Activated CD4-positive, alpha-beta T cell treated with anti-CD3 and anti-CD28 coated beads, Interleukin-2, amount 10 ng/mL, durations not matched to agents 7 days and 5 days (primary cell): ENCODE measurements at places on chromosomes 6 and 20.

- DNase-seq, result no peak
Measured at GRCh38 chr6:91486200-91486599, 899.3 kb upstream of the MAP3K7 start.

- no peak for DNase-seq
Measured at GRCh38 chr6:92967362-92967761, 452.0 kb downstream of the EPHA7 start.

- DNase-seq, result no peak
Measured at GRCh38 chr20:56722042-56722441, 92.9 kb downstream of the TFAP2C start.

- DNase-seq, result no peak
Measured at GRCh38 chr6:46484081-46484820, 7.0 kb downstream of the RCAN2 start.

DNA sequence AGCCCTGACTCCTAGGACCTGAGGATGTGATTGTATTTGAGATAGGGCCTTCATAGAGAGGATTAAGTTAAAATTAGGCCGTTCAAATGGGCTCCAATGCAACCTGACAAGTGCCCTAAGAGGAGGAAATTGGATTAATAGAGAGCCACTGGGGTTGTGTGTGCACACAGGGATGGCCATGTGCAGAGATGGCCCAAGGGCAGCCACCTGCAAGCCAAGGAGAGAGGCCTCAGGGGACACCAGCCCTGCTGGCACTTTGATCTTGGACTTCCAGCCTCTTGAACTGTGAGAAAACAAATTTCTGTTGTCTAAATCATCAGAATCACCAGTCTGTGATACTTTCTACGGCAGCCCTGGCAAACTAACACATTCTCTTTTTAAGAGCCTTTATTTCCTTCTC lies 598.8 kb downstream of the UTRN start:
- no peak for DNase-seq

DNA sequence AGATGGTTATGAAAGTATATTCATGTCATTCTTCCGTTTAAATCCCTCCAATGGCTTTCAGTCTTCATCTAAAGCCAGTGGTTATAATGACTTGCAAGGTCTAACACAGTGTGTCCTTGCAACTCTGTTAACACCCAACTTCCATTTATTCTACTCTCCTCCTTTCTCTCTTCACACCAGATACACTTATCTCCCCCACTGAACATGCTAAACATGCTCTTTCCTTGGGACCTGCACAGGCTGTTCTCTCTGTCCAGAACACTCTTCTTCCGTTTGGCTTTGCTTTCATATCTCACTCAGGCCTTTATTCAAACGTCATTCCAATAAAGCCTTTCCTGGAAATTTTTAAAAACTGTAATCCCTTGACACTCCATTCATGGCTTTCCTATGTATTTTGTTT lies 91.5 kb downstream of the EPHA7 start:
- no peak for DNase-seq

- DNase-seq, result peak; percentile 8
Measured at GRCh38 chr6:125749865-125750691, 646 bp downstream of the HEY2 start.

- peak; percentile 46 for DNase-seq
Measured at GRCh38 chr6:107704347-107705013, 119.6 kb downstream of the SCML4 start.

- peak; percentile 22 for DNase-seq
Measured at GRCh38 chr6:90369024-90369519, 72.4 kb upstream of the BACH2 start.

DNA sequence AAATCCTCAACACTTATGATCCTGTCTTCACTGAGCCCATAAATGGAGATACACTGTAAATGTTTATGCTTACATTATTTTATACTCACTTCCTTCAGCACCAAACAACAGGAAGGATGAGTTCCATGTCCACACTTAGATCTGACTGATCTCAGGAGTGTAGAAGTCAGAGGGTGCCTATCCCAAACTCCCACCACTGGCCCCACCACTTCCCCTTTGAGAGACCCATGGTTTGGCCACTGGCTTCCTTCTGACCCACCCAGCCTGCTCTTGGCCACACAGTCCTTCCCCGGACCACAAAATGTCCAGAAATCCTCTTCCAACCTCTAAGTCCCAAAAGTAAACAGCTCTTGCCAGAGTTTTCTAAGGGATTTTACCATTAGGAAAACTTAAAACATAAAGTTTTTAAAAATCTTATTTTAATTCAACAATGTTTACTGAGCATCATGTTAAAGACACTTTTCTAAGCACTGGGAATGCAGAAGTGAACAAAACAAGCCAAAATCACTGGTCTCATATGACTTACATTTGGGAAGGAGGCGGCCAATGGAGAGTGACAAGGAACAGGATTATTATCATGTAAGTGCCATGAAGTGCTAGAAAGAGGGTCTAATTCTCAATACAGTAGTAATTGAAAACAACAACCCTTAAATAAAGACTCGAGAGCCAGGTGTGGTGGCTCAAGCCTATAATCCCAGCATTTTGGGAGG lies 103.8 kb downstream of the NRSN1 start:
- no peak for DNase-seq

DNA sequence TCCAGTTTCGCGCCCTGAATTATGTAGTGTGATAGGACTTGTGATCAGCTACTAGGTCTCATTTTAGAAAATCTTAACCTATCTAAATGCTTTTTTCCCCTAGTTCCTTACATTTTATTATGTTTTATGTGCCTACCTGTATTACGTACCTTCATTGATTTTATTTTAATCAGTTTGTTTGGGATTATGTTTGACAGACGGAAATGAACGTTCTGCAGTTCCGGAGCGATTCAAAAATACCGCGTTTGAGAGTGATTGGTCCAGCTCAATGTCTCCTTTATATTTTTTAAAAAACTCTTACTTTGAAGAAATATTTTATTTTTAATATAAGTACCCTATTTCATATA lies 114.3 kb upstream of the BTN3A2 start:
- peak; percentile 67 for DNase-seq

- no peak for DNase-seq
Measured at GRCh38 chr6:95546148-95546547, 31.2 kb upstream of the MANEA start.

GRCh38 chr6:78829407-78829806 lies 37.9 kb upstream of the IRAK1BP1 start:
- DNase-seq, result no peak

DNA sequence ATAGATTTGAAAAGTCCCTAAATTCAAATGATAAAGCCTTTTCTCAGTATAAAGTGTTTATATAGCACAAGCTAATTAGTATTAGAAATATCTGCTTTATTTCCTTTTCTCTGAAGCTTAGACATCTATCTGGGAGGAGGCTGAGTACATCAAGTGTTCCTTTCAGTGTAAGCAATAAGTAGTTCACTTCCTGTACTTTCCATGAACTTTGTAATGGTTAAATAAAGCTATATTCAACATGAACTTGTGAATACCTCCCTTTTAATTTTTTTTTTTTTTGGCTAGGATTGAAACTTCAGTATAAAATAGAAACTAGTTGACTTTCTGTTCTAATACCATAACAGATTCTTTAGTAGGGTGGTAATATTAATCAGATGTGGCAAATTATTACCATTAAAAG lies 190.9 kb downstream of the CENPW start:
- DNase-seq, result no peak

DNA sequence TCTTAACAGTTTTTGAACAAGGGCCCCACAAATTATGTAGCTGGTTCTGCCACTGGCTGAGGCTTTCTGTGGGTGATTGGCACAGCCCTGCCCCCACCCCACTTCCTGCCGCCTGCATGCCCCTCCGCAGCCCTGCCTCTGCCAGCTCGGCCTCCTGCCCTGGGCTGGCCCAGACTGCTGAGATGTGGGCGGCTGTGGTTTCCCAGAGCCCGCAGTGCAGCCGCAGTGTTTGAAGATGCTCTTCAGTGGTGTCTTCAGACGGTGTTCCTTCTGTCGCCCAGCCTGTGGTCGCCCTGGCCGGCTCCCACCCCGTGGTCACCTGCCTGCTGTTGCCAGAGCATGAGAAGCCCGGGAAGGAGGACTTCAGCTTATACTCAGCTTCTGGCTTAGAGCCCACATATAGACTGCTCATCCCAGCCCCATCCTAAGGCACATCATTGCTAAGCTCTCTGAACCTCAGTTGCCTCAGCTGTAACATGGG lies 154.3 kb downstream of the VEGFA start:
- DNase-seq, result peak; percentile 62

- DNase-seq, result no peak
Measured at GRCh38 chr6:85672050-85672449, 29.4 kb upstream of the SYNCRIP start.

DNA sequence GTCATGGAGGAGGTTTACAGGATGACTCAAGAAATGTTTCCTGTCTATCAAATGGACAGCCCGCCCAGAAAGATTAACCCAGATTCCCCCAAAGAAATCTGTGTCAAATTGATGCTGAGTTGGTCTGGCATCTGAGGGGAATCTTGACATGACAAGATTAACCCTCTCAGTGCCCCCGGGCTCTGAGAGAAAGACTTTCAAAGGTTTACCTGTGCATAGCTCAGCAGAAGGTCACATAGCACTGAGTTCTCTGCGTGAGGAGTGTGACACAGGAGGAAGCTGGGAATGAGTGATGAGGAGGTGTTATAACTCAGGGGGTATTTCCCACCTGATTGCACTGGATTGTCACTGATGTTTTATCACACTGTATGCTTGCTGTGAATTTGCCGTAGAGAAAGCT lies 601.2 kb downstream of the DHX35 start:
- no peak for DNase-seq

DNA sequence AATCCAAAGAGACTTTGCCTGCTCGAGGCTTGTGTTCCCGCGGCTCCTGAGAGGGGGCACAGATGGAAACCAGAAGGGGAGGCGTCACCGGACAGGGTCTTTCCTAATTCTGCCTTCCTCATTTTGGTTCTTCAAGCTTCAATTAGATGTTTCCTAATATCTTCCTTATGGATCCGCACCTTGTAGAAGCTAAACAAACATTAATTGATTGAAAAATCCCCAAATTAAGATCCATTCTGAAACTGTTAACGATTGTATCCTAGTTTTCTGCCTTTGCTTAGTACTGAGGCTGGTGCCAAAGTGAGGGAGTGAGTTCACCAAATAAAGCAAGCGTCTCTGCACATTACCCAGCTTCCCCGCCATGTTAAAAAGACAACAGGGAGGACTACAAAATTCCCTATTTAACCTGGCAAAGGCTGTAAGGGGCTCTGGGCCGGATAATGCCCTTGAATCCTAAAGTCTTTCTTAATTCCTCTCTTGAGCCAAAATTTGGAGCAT lies 123.2 kb downstream of the GPX5 start:
- DNase-seq, result no peak

- no peak for DNase-seq
Measured at GRCh38 chr20:9329355-9330101, 184.9 kb upstream of the LAMP5 start.

DNA sequence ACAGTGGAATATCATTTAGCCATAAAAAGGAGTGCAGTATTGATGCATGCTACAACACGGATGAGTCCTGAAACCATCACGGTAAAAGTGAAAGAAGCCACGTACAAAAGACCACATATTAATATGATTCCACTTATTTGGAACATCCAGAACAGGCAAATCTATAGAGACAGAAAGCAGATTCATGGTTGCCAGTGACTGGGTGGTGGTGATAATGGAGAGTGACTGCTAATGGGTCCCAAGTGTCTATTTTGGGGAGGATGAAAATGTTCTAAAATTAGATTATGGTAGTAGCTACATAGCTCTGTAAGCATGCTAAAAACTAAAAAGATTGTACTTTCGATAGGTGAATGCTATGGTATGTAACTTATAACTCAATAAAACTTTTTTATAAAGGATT lies 18.4 kb upstream of the CCND3 start:
- DNase-seq, result no peak

DNA sequence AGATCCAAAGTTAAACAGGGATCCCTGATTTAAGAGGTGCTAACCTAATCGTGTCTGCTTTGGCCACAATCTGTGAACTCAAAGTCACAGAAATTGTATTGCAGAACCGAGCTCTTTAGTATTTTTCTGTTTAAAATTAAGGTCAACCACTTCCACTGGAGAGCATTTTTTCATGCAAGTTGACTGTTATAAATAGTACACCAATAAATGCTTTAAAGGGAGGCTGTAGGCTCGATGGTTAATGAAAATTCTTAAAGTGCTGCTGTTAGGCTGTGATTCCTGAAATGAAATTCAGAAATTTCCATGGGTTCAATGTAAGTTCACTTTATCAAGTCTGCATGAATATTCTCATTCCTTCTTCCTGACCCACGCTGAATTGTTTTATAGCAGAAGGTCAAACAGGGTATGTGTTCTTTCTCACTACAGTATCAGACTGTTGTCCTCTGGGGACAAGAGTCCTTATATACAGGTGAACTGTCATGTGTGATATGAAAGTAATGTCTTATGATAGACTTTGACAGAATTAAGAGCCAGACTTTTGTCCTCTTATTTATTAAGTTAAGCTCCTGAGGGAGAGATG lies 92.5 kb upstream of the HDGFL1 start:
- no peak for DNase-seq

DNA sequence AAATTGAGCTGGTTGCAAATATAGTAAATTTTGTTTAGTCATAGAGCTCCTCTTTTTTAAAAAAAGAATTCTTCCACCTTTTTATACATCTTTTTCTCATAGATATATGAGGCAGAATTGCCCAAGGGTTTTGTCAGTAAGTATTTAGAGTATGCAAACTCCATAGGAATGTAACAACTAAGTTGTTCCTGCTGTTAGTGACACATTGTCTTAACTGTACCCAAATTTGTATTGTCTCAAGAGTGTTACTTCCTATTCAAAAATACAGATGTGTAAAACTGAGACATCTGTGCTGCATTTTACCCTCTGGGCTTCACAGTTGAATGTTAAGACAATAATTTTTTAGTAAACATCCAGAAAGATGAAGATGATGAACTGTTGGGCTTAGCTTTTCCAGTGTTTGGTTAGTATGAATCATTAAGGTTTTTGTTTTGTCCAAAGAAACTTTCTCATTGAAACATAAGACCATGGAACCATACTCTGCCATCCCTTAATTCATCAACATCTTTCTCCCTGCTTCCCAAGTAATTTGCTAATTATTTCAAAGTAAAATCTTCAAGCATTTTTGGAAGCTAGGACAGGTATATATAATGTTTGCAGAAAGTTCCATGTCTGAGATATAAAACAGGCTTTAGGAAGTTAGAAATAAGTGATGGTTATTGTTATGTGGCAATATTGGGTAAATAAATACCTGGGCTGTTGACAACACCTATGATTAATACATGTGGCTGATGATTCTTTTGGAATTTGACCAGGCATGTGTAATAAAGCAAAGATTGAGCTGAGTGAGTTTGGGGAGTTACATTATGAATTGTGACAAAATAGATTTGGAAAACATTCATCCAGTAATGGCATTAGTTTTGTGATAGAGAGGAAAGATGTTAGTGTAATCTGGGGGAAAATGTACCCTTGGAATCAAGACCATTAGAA lies 11.2 kb downstream of the OGFRL1 start:
- no peak for DNase-seq

DNA sequence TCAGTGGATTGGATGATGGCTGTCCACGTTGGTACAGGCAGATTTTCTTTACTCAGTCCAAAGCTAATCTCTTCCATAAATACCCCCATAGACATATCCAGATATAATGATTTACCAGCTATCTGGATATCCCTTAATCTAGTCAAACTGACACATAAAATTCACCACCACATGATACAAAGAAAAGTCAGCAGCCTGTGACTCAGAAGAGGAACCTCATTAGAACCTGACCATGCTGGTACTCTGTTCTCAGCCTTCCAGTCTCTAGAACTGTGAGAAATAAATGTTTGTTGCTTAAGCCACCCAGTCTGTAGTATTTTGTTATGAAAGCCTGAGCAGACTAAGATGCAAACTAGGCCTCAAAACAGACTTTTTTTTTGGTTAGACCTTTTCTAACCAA lies 431.3 kb upstream of the RNF217 start:
- no peak for DNase-seq
